ENCODE measurements at places on chromosomes 6 and 20. TPM values are rescaled to one million over a fixed set of nuclear protein-coding genes. Genes with fewer than 3 reads are reported as not detected.

Gene TRIM31
- not detected for total RNA-seq

Gene RTEL1
- total RNA-seq: 49.5 TPM

Gene ARMH2
- 1.4 TPM for total RNA-seq

Gene FGD2
- 2.0 TPM for total RNA-seq

Gene LY6G6C
- 0.25 TPM for total RNA-seq

Gene ACTL10
- total RNA-seq: 2.9 TPM

Gene CD83
- total RNA-seq: 13.8 TPM

Gene BMP2
- total RNA-seq: not detected

Gene OSBPL2
- 27.2 TPM for total RNA-seq

Gene MARCKS
- total RNA-seq: 0.11 TPM

Gene DEFB132
- not detected for total RNA-seq

Data from T-helper 2 cell treated with Interferon-gamma antibody and Interleukin-4, amounts not matched to agents 100 ng/mL and 5 ng/mL, for 36 hours (primary cell).